ENCODE measurements at places on chromosomes 4 and X. TPM values are rescaled to one million over a fixed set of nuclear protein-coding genes. Genes with fewer than 3 reads are reported as not detected.

DNA sequence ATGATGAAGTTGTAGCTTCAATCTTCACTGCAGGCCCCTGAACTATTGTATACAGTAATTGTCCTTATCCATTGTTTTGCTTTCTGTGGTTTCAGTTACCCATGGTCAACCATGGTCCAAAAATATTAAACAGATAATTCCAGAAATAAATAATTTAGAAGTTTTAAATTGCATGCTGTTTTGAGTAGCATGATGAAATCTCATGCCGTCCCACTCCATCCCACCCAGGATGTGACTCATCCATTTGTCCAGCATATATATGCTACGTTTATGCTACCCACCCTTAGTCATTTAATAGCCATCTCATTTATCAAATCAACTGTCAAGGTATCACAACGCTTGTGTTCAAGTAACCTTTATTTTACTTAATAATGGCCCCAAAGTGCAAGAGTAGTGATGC, 34.5 kb downstream of the IQCM start:
- no peak for DNase-seq

DNA sequence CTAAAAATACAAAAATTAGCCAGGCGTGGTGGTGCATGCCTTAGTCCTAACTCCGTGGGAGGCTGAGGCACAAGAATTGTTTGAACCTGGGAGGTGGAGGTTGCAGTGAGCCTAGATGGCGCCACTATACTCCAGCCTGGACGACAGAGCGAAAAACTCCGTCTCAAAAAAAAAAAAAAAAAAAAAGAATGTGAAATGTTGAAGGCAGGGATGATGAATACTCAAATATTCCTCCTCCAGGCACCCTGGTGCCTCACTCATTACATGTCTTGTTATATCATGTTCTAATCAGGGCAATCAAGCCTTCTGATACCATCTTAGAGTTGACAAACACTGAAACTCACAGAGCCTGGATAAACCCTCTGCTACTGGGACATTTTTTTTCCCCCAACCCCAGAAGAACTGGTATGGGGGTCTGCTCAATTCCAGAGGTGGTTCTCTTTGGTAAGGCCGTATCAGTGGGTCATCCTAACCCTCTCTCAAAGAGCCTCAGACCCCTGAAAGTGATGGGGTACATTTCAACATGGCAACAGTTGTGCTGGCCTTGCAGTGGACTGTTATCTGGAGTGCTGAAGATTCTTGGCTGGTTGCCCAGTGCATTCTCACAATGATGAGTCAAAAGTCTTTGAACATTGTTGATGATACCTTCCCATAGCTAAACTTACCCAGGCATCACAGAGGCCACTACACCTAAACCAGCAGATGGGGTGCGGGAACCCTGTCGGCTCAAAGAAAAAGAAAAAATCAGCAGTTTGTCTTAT, 2.4 kb upstream of the SH3KBP1 start:
- DNase-seq: no peak

- DNase-seq: no peak
These were observed 154.9 kb upstream of the GYPA start for GRCh38 chr4:144295286-144295995.

- peak; percentile 56 for DNase-seq
These were observed 19.1 kb downstream of the SH3BP2 start for GRCh38 chr4:2811830-2812611.

DNA sequence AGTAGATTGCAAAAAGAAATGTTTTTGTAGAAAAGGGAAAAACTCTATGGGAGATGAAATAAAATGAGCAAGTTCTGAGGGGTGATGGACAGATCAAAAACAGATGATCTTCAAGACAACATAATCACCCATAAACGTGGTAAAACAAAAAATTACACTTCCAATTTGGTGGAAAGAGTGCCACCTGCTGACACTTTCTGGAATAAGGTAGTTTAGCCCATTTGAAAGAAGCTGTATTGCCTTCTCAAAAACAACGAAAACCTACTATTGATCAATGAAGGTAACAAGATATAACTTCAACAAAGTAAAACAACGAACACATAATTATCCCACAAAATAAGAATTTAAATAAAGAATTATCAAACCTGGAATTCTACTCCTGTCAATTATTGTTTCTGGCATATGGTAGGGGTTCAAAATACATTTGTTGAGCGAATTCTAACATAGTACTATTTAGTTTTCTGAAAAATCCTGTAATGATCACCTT, 2.5 kb downstream of the COQ2 start:
- DNase-seq: peak; percentile 21

DNA sequence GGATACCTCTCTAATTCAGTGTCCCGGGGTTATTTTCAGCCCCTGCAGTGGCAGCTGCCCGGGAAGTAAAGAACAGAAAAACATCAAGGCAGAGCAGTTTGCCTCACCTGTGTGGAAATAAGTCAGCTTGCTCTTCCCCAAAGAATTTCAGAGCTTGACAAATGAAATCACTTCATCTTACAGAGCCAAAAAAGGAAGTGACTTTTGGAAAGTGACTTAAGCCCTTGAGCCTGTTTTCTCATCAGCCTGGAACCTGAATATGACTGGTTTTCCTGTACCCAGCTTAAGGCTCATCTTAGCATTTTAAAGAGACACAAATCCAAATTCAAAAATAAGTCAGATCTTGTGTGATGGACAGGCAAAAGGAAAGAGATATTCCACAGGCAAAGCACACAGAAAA, 211.6 kb downstream of the RCHY1 start:
- no peak for DNase-seq

GRCh38 chr4:177232473-177232872, 77.2 kb upstream of the NEIL3 start:
- DNase-seq: no peak

GRCh38 chrX:136219893-136220292, 31.3 kb downstream of the MAP7D3 start:
- DNase-seq: no peak

- no peak for DNase-seq
These were observed 647.8 kb upstream of the LCORL start for GRCh38 chr4:18669390-18669789.

- DNase-seq: no peak
These were observed 478.4 kb downstream of the BCOR start for GRCh38 chrX:39619182-39620009.

DNA sequence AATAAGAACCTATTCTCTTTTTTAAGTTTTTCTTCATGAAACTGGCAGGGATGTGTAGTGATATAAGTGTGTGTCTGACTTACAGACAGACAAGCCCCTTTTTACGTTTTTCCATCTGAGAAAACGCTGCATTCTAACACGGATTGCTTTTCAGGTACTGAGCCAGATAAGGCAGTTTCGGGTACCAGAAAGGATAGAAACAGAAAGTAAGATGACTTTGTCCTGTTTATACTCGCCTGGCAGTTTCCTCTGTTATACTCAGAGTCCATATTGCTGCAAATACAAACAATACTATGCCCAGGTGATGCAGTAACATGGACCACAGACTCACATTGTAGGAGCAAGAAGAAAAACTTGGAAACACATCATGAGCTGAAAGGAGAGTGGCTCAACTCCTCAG, 2320.6 kb upstream of the AGA start:
- DNase-seq: no peak

DNA sequence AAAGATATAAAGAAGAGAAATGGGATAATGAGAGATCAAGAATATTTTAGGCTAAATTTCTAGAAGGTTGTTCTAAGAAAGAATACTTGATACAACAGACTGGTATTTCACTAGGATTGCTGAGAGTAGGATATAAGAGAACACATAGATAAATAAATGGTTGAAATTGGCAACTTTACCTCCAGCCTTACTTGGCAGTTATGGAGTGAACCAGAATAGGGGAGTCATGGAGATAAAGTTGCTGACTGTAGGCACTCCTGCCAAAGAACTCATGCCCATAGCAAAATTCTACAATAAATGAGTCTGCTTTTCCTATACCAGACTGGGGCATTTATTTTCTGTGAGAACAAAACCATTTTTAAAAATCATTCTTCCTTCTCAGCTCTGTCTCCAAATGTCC, 26.4 kb upstream of the MMRN1 start:
- DNase-seq: no peak

GRCh38 chrX:138748480-138748879, 37.0 kb upstream of the FGF13 start:
- DNase-seq: no peak

DNA sequence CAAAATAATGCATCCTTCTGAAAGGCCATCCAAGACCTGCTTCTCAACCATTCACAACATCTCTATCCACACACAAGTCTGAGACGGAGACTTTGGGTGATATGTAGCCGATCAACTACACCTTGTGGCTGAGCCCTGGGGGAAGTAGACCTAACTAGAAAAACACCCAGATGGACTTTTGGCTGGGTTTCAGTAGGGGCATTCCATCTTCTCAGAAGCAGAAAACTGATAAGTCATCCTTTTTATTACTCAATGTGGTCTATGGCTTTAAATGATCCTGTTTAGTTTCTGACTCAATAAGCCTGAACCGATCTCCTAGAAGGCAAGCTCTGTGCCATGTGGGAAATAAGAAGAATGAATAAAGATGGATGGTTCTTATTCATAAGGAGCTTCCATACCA, 82.5 kb upstream of the AFF2 start:
- no peak for DNase-seq

- peak; percentile 25 for DNase-seq
These were observed 1.1 kb downstream of the SLC38A5 start for GRCh38 chrX:48468693-48469691.

DNA sequence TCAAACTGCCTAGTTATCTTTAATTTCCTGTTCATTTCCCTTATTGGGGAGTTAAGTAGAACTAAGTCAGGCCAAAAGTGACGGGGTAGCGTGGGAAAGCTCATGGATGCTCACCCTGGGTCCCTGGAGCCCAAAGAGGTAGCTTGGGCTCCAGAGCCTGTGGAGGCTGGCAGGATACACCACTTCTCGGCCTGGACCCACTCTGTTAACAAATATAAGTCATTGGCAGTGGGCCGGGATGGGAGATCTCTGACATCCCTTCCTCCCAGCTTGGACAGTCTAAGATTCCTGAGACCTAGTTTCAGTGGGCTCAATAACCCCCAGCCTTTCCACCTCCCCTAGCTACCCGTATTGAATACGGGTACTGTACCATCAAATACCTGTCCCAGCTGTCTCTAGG, 106.1 kb downstream of the EFNB1 start:
- no peak for DNase-seq

DNA sequence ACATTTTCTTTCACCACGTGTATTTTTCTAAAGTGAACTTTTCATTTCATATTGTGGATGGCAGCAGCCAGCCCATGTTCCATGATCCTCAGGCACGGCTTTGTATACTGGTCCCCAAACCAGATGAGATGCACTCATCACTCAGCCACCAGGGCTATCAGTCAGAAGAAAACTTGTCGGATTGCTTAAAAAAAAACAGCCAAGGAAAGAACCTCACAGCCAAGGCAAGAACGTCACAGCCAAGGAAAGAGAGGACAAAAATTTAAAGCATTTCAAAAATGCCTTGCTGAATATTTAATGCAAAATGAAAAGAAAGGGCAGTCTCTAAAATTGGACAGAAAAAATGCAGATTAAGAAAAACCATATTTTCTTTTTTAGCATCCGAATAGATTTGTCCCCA, 333.3 kb downstream of the PDGFC start:
- no peak for DNase-seq

DNA sequence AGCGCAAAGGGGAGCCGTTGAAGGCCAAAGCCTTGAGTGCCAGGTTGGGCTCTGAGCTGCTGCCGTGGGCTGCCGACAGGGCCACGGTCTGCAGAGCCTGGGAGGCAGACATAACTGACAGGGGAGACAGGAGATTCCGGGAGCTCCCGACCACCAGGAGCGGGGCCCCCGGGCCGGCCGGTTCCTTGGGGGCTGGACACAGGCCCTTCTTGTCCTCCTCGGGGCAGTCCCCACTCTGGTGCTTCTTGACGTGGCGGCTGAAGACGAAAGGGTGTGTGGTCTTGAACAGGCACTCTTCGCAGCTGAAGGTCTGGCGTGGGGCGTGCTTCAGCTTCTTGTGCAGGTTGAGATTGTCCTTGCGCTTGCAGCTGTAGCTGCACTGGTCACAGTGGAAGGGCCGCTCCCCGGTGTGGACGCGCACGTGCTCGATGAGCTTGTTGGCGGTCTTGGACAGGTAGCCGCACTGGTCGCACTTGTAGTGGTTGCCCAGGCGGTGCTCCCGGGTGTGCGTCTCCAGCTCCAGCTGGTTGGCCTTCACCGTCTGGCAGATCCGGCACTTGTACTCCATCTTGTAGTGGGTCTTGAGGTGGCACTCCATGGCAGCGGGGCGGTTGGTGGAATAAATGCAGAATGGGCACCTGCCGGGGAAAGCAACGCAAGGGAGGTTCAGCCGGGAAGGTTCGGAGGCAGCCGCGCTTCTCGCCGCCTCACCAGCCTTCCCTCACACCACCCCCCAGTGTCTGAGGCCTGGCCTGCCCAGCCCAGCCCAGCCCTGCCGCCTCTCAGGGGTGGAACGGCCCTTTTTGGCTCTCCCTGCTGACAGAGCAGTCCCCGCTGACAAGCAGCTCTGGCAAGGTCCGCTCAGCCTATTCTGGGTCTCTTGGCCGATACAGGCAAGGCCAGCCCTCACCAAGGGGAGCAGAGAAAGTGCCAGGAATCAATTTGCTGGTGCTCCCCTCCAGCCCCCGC, 81.3 kb downstream of the C4orf51 start:
- DNase-seq: no peak

- no peak for DNase-seq
These were observed 80.8 kb downstream of the NPFFR2 start for GRCh38 chr4:72112514-72113156.

- DNase-seq: no peak
These were observed 432.4 kb downstream of the DMD start for GRCh38 chrX:32778965-32779364.

DNA sequence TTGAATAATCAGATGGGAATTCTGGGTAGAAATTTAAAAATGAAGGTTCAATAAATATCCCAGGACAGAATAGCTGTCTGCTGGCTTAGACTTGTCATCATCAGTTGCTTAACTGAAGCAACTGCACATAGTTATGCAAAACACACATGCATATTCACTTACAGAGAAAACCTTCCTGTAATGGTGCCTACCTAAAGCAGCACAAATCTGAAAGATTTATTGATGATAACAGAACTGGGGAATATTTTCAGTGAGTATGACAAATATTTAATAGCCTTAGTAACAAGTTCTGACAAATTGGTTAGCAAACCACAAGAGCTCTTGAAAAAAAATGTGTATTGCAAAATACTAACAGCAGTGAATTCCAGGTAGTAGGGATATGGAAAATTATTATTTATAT, 606.8 kb upstream of the BOD1L1 start:
- no peak for DNase-seq

- no peak for DNase-seq
These were observed 28.9 kb upstream of the APELA start for GRCh38 chr4:164847967-164848649.

GRCh38 chrX:129631849-129632248, 22.9 kb downstream of the APLN start:
- DNase-seq: no peak

GRCh38 chr4:87851332-87851731, 18.6 kb downstream of the MEPE start:
- no peak for DNase-seq

GRCh38 chr4:87236861-87237260, 16.4 kb upstream of the KLHL8 start:
- no peak for DNase-seq

GRCh38 chr4:151882072-151882803, 121.4 kb upstream of the GATB start:
- DNase-seq: no peak

The SLC7A11 gene
- 0.30 TPM for total RNA-seq

The GATA1 gene
- total RNA-seq: not detected

The TMPRSS11E gene
- not detected for total RNA-seq

The GPR119 gene
- total RNA-seq: not detected

The PLS3 gene
- not detected for total RNA-seq

The CLDN34 gene
- not detected for total RNA-seq

The ANXA10 gene
- total RNA-seq: not detected

The DDIT4L gene
- not detected for total RNA-seq

The PNMA6F gene
- total RNA-seq: not detected

The KIAA0232 gene
- 29.9 TPM for total RNA-seq

The HSFX2 gene
- 1.2 TPM for total RNA-seq

The BCLAF3 gene
- 11.1 TPM for total RNA-seq
